Right cardiac atrium (tissue), 5 donors: ENCODE measurements at places on chromosomes 5 and 9.

DNA sequence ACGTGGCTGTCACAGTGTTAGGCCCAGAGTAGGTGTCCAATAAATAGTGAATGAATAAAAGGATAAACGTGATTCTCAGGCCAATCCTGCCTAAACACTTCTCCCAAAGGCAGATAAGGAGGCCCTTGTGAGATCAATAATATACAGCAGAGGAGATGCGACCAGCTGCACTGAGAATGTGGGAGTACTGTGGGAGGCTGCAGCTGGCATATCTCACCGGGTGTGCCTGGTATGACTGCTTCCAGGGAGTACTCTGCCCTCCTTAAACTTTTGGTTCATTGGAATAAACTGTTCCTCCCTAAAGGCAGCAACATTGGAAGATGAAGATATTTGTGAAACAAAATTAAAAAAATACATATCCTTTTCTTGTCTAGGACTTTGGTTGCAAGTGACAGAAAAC lies 57.1 kb upstream of the PTPN3 start:
- no peak for DNase-seq

GRCh38 chr5:99590806-99591205 lies 662.0 kb upstream of the CHD1 start:
- DNase-seq = no peak

DNA sequence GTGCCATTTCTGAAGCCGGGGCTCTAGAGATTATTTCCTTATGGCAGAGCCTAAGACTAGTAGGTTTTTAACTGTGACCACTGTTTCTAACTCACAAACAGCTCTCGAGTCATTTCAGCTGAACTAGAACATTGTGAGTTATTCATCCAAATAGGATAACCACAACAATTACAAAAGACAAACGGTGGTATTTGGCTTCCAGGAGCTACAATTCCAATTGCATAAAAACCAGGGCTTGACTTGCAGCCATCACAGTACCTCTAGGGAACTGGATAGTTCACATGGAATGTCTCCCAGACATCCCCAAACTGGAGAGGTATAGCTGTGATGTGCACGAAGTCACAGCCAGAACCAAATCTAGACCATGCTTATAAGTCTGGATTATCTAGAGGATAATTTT lies 224.8 kb downstream of the FAM114A2 start:
- no peak for DNase-seq

- DNase-seq = no peak
Observed at GRCh38 chr5:71937921-71938698, 169.2 kb upstream of the MAP1B start.

DNA sequence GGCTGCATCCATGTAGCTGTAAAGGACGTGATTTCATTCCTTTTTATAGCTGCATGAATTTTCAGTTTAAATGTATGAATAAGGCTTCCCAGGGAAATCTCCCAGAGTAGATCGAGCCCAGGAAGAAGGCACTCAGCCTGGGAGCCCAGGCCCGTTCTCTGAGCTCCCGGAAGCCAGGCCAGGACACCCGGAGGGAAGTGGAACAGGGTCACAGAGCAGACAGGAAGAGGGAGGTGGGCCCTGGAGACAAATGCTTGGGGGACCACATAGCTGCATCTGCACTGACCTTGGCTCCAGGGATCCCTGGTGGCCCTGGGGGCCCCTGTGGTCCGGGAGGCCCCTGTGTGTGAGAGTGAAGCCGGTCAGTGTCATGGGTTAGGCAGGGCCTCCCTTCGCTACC lies 19.7 kb upstream of the PHYKPL start:
- no peak for DNase-seq

GRCh38 chr5:1335540-1336095 lies 9.3 kb downstream of the CLPTM1L start:
- peak; percentile 30 for DNase-seq

- DNase-seq = peak; percentile 84
Observed at GRCh38 chr9:131270171-131271015, 5.9 kb downstream of the FAM78A start.

GRCh38 chr5:68873198-68873597 lies 220.6 kb upstream of the SLC30A5 start:
- DNase-seq = no peak

DNA sequence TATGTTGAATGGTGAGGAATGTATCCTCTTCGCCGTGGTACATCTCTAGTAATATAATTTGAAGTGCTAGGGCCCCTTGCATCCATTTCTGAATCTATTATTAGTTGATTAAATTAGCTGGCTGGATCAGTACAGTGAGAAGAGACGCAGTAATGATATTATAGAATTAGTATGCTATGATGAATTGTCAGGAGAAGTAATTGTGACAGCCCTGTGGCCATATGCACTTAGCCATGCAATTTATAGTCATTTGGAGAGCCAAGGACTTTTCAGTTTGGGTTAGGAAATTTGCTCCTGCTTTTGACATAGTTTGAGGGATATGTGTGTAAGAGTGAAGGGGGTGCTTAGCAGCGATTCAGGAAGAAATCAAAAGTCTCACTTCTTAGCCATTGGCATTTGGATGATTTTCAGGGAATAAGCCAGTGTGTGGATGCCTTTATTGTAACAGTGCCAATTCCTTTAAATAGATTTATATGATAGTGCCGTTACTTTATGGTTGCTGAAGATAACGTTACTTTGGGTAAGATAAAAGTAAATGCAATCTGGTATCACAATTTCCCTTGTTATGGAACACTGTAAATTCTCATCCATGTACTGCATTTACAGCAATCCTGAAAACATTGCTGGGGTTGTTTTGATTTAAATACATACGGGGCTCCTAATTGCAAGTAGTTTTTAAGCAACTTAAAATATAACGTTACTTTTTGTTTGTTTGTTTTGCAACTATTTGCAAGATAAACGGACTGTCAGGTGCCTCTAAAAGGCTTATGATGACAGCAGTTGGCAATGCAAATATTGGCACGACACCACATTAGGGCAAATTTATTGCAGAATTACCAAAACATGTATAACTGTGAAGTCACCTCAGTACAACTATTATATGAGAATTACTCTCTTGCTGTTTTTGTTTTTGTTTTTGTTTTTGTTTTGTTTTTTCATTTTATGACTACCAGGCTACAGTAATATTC lies 875.4 kb upstream of the WWC1 start:
- DNase-seq = no peak

- DNase-seq = no peak
Observed at GRCh38 chr5:18433336-18433735, 799.1 kb downstream of the TAF11L14 start.

- no peak for DNase-seq
Observed at GRCh38 chr5:151676719-151677118, 10.0 kb downstream of the SPARC start.

DNA sequence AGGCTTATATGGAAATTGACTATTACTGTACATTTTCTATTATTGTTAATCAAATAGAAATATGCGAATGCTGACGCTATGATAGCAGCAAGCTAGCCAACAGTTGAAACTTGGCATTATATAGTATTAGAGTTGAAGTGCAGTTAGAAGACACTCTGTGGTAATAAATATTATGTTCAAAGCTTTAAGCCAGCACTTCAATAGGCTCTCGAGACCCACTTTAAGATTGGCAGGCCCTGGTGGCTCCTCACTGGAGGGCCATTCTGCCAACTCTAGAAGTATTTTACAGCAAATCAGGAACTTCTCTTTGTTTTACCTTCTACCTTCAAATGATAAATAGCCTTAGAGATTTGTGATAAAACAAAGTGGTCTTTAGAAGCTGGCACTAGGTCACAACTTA lies 2029.0 kb upstream of the WWC1 start:
- DNase-seq = no peak

DNA sequence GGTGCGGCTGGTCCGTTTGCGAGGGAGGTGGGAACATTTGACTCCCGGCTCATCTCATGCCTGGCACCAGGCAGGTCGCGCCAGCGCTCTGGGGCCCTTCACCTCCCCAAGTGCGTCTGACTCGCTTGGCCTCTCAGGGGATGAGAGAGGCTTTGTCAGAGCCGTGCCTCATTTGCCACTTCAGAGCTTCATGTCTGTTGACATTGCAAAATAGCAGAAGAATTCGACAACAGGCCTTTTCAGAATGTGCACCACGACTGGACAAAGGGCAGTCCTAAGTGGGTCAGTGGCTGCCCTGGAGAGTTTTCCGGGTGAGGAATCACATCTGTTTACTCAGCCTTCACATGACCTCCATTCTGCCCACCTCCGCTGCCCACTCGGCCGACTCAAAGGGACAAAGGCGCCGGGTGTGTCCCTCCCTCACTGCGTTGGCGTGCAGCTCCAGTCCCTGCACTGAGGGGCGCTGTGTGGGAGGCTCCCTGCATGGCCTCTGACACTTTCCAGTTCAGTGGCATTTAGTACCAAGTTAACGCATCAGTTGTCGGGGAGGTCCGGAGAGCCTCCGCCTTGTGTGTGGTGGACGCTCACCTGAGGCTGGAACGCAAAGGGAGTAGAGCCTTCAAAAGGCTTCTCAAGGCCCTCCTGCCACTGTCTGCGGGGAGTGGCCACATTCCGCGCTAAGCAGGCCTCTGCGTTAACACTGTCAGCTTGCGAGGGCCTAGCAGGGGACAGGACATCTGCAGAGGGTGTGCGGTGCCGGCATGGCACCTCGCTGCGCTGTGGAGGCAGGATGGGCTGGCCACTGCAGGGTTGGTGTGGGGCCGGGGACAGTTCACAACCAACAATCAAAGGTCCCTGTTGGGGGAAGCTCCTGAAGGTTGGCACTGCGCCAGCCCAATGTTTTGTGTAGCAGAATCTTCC lies 171.5 kb downstream of the NXNL2 start:
- DNase-seq = peak; percentile 52

GRCh38 chr5:145990170-145990569 lies 53.8 kb downstream of the SH3RF2 start:
- no peak for DNase-seq

DNA sequence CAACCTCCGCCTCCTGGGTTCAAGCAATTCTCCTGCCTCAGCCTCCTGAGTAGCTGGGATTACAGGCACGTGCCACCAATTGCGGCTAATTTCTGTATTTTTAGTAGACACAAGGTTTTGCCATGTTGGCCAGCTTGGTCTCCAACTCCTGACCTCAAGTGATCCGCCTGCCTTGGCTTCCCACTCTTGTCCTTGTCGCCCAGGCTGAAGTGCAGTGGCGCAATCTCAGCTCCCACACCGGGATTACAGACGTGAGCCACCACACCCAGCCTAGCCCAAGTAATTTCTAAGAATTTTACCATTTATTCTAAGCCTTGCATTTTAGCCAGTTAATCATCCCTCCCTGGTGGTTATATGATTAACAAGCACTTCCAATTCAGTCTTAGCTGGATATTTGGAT lies 11.0 kb downstream of the NAIP start:
- peak; percentile 15 for DNase-seq

DNA sequence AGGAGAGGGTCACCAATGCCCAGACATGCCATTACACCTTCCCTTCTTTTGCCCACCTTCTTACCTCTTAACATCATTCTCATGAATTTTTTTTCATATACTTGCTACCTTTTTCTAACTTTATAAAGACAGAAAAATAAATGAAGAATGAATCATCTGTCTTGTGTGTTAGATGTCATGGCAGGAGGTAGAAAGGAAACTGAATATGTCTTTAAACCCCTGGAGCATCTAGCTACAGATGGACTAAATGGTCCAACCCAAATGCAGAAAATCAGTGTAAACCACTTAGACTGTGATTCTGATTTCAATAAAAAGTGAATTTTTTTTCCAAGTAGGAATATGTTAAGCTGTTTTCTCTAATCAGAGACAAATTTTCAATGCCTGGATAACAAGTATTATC lies 11.8 kb upstream of the IL6ST start:
- DNase-seq = no peak

DNA sequence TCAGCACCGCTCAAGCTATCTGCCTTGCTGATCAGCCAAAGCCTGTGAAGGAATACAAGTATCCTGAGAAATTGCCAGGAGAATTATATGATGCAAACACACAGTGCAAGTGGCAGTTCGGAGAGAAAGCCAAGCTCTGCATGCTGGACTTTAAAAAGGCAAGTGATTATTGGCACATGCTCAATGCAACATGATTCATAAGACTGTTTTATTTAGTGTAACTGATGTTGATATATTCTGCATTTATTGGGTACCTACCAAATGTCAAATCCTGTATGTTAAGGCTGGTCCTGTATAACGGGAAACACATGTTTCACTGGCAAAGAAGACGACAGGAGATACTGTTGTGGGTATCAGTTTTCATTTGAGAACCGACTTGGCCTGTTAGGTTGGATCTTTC lies 69.0 kb downstream of the ADAMTS16 start:
- no peak for DNase-seq

DNA sequence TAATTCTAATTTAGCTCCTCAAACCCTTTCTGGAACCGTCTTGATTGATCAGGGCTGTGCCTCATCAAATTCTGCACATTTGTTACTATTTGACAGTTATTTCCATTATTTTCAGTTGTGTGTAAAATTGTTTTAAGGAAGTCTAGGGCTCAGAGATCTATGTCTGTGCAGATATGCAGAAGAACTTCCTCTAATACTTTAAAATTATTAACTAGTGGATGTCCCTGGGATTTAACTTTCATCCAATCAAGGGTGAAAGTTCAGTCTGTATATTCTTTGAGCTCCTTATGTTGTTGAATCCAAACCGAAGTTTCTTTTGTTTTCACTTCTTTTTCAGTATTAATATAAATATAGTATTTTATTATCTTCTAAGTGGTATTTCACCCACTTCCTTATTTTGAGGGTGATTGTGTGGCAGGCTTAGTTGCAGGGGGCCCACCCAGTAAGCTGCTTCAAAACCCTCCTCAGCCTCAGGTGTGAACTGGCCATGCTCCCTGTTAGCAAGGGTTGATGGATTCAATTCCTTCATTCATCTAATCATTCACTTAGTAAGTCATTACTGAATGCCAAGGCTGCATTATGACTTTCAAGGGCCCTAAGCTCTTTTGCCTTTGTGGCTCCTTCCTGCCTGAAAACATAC lies 2.1 kb upstream of the CAMLG start:
- DNase-seq = no peak
